ENCODE measurements at places on chromosomes 6 and 20. TPM values are rescaled to one million over a fixed set of nuclear protein-coding genes. Genes with fewer than 3 reads are reported as not detected.

DNA sequence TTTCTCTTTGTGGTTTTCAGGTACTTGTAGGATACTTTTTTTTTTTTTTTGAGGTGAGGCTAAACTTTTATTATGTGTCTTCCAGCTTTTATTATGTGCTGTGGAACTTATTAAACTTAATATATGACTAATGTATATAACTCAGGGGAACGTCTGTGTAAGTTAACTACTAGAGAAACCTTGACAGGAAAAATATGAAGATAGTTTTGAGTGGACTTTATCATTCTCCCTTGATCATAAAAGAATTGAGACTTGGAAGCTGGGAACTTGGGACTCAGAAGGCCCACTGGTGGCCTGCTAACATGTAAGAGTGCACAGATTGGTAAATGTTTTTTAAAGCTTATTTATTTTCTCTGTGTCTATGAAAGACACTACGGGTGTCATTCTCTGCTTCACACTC is 73.1 kb downstream of the CARMIL1 start:
- no peak for DNase-seq
- H3K27me3 ChIP-seq: no peaks in the 10 kb centered on the region
- peaks cover 8% of the 10 kb centered on the region for H3K4me1 ChIP-seq
- no peaks in the 10 kb centered on the region for H3K36me3 ChIP-seq
- H3K4me3 ChIP-seq: no peak overlapping the region

GRCh38 chr20:38812182-38812581 is 6.7 kb downstream of the PPP1R16B start:
- DNase-seq: no peak
- H3K36me3 ChIP-seq: peaks cover 71% of the 10 kb centered on the region
- no peaks in the 10 kb centered on the region for H3K27me3 ChIP-seq
- no peak overlapping the region for H3K4me3 ChIP-seq
- H3K4me1 ChIP-seq: peaks cover 81% of the 10 kb centered on the region

GRCh38 chr20:48709058-48709691 is 118.6 kb downstream of the PREX1 start:
- H3K4me3 ChIP-seq: no peak overlapping the region
- H3K27me3 ChIP-seq: no peaks in the 10 kb centered on the region
- peaks cover 86% of the 10 kb centered on the region for H3K36me3 ChIP-seq
- peak overlapping the region; percentile 80 for H3K27ac ChIP-seq

Gene KIZ
- 19.9 TPM for total RNA-seq

Gene RAET1L
- total RNA-seq: not detected

DNA sequence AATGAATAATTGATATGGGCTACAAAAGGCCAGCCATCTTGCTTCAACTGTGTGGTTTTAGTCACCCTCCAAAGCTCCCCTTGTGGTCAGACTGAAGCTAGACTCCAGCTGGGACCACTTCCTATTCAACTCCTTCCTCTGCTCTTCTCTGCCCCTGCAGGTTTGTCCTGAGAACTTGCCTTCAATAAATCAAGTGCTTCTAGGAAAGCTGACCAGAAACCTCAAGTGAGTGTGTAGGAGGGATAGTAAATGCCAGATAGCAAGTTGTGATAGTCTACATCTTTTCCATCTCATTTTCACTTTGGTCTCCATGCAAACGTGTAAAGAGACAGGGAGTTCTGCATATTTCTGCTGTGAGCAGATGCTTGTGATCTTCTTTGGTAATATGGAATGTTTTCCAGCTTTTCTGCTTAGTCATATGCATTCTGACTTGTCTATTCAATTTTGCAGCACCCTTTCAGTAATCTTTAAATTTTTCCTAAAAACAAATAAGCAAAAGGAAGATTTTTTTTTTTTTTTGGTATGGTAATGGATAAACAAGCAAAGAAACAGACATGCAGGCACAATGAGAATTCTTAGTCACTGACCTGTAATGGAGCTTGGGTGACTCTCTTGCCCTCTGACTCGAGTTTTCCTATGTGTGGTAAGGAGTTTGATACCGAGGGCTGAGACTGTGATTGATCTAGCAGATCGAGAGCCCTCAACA is 201.3 kb upstream of the BTBD3 start:
- no peaks in the 10 kb centered on the region for H3K4me1 ChIP-seq
- H3K36me3 ChIP-seq: no peaks in the 10 kb centered on the region
- no peaks in the 10 kb centered on the region for H3K27me3 ChIP-seq
- H3K27ac ChIP-seq: no peak overlapping the region
- no peak for DNase-seq

DNA sequence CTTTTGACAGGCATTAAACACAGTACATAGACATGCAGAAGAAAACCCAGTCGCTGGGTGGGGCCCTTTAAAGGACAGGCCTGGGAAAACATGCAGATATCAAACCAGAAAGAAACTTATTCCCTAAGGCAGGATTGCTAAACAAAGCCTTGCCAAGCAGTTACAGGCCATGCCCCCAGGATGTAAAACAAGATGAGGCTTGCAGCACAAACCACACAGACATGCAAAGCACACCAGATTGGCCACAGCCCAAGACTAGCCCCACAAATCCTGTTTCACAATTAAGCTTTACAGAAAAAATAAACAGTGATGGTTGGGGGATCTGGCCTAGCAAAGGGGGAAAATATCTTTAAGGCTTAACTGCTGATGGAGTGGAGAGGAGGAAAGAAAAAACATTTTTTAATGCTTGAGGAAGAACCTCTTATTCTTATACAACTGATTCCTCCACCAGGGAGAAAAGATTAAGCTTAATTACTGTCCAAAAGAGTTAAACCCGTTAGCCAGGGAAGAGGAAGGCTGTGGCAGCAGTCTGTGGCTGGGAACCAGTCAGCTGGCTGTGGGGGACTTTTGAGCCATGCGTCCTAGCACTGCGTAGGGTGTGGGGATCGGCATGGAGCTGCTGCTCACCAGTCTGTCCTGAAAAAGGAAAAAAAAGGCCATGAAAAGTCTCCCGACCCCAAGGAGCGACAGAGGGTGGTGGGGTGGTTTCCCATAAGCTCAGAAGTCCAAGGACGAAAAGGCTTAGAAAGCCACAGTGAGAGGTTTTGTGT is 28.4 kb downstream of the COL19A1 start:
- no peak overlapping the region for H3K4me3 ChIP-seq
- peaks cover 4% of the 10 kb centered on the region for H3K4me1 ChIP-seq
- H3K36me3 ChIP-seq: no peaks in the 10 kb centered on the region
- DNase-seq: no peak

Gene OSTM1
- 25.2 TPM for total RNA-seq

DNA sequence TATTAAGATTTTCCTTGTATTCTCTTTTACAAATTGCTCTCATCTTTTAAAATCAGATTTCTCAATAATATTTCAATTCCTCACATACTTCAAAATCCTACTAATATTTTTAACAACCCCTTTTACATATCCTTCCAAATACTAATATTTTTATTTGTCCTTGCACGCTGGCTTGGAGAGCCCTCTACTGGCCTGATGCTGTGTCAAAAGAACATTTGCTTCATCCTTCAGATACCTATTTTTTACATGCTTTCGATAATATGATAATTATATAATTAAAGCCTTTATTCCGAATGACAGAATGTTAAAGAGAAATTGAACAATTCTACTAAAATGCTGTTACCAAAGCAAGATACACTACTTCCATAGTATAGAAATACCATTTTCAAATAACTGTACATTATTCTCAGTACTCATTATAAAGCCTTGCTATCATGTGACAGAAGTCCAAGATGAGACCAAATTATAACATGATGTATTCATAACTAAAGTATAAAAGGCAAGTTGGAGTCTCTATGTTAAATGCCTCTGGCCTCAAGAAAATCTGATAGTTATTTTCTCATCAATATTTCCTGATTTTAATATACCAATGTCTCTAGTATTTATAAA is 39.0 kb upstream of the PLN start:
- H3K4me3 ChIP-seq: no peak overlapping the region
- H3K27me3 ChIP-seq: no peaks in the 10 kb centered on the region
- no peak overlapping the region for H3K27ac ChIP-seq
- peaks cover 8% of the 10 kb centered on the region for H3K36me3 ChIP-seq

- no peak overlapping the region for H3K27ac ChIP-seq
- DNase-seq: no peak
- no peak overlapping the region for H3K4me3 ChIP-seq
- no peaks in the 10 kb centered on the region for H3K36me3 ChIP-seq
Measured at GRCh38 chr6:23140871-23141270, 571.5 kb downstream of the HDGFL1 start.

Gene BACH2
- total RNA-seq: 61.3 TPM

- peak overlapping the region; percentile 47 for H3K27ac ChIP-seq
- peak; percentile 71 for DNase-seq
- no peak overlapping the region for H3K4me3 ChIP-seq
- no peaks in the 10 kb centered on the region for H3K36me3 ChIP-seq
- peaks cover 36% of the 10 kb centered on the region for H3K4me1 ChIP-seq
- peaks cover 2% of the 10 kb centered on the region for H3K27me3 ChIP-seq
Measured at GRCh38 chr6:138588805-138589434, 89.6 kb upstream of the NHSL1 start.

DNA sequence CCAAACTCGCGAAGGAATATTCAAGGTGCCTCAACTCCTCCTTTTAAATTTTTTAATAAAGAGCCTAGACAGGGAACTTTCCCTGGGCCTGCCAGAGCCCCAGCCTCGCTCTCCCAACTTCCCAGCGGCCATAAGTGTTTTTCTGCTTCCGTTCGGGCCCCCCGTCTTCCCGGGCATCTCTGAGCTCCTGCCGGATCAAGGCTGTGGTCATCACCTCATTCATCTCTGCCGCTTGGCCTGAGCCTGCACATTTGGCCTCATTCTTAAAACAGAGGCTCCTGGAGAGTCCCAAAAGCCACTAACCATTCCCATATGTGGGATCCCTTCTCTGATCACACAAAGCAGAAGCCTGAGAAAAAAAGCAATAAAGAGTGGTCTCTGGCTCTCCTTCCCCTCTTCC is 969.1 kb upstream of the DEFB115 start:
- H3K4me3 ChIP-seq: no peak overlapping the region
- H3K27me3 ChIP-seq: no peaks in the 10 kb centered on the region
- H3K4me1 ChIP-seq: peaks cover 13% of the 10 kb centered on the region
- H3K27ac ChIP-seq: no peak overlapping the region

Gene MCCD1
- total RNA-seq: not detected

Gene SLC17A5
- total RNA-seq: 5.0 TPM

Gene SYCP2L
- total RNA-seq: 0.13 TPM

GRCh38 chr6:75605635-75606034 is 4.0 kb downstream of the SENP6 start:
- no peak for DNase-seq
- peaks cover 60% of the 10 kb centered on the region for H3K4me1 ChIP-seq
- H3K36me3 ChIP-seq: peaks cover 21% of the 10 kb centered on the region
- H3K27ac ChIP-seq: no peak overlapping the region
- no peak overlapping the region for H3K4me3 ChIP-seq

DNA sequence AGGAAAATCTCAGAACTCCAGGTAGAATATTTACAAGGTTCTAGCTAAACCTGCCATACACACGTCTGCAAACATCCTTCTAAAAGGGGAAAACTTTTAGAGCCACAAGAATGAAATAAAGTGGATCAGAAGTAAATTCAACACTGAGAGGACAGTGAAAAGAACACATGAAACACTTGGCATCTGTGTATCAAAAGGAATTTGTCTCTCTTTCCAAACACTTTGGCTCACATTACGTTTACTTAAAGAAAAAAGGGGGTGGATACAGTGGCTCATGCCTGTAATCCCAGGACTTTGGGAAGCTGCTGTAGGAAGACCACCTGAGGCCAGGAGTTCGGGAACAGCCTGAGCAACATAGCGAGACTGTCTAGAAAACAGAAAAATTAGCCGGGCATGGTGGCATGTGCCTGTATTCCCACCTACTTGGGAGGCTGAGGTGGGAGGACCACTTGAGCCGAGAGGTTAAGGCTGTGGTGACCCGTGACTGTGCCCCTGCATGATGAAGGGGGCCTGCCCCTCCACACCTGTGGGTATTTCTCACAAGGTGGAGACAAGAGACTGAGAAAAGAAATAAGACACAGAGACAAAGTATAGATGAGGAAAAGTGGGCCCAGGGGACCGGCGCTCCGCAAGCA is 35.4 kb downstream of the NINL start:
- no peaks in the 10 kb centered on the region for H3K36me3 ChIP-seq
- H3K27me3 ChIP-seq: no peaks in the 10 kb centered on the region
- DNase-seq: no peak
- H3K27ac ChIP-seq: no peak overlapping the region
- no peaks in the 10 kb centered on the region for H3K4me1 ChIP-seq

DNA sequence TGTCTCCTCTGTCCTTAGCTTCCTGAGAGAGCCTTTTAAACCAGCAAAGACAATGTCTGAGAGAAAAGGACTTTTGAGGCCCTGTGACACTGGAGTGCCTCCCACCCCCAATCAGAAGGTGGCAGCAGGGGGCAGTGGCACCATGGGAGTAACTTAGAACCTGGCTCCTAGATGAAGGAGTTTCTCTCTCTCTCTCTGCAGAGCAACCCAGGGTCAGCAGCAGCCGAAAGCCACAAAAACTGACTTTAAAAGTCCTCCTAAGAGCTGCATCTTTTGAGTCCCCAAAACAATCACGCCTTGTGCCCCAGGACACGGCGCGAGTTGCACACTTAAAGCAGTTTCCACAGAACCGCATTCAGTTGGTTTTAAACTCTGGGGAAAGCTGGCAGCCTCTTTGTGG is 5.3 kb upstream of the TCP11 start:
- no peak overlapping the region for H3K4me3 ChIP-seq
- H3K36me3 ChIP-seq: no peaks in the 10 kb centered on the region
- no peak overlapping the region for H3K27ac ChIP-seq
- peaks cover 14% of the 10 kb centered on the region for H3K27me3 ChIP-seq
- DNase-seq: peak; percentile 48

DNA sequence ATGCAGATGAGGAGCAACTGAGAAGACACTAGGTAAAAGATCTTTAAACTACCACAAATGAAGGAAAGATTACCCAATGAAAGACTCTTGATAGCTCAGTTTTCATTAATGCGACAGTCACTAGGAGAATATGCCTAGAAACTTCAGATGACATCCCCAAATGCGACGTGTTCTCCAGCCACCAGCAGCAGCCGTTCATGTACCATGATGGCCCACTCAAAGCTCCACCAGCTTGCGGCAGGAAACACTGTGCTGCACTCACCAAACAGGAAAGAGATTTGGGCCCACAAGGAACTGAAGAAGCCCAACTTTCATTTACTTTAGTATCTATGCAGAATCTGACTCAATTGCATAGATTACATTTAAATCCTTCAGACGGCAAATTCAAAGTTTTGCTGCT is 7.5 kb downstream of the DIDO1 start:
- peaks cover 35% of the 10 kb centered on the region for H3K36me3 ChIP-seq
- peak; percentile 82 for DNase-seq
- no peaks in the 10 kb centered on the region for H3K27me3 ChIP-seq
- peak overlapping the region; percentile 80 for H3K4me3 ChIP-seq
- H3K27ac ChIP-seq: peak overlapping the region; percentile 96
- peaks cover 91% of the 10 kb centered on the region for H3K4me1 ChIP-seq

DNA sequence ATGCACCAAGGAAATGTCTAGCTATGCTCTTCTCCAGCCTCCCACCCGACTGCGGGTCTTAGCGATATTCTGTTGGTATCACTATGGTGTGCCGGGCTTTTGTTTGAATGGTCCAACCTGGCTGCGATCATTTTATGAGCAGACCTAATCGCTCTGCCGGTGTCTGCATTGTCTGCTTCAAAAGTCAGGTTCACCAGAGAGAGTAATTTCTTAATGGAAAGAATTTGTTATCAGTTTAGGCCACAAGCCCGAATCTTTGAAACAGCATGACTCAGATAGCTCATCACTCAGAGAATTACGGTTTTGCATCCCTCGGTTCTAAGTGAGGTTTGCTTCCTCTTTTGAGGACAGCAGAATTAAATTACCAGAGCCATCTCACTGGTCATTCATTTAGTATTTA is 521.0 kb upstream of the ARID1B start:
- H3K27ac ChIP-seq: no peak overlapping the region
- H3K27me3 ChIP-seq: no peaks in the 10 kb centered on the region
- peaks cover 2% of the 10 kb centered on the region for H3K36me3 ChIP-seq
- no peak for DNase-seq
- no peak overlapping the region for H3K4me3 ChIP-seq
